Inflammatory macrophage (primary cell): ENCODE measurements at places on chromosomes 12 and 14.

DNA sequence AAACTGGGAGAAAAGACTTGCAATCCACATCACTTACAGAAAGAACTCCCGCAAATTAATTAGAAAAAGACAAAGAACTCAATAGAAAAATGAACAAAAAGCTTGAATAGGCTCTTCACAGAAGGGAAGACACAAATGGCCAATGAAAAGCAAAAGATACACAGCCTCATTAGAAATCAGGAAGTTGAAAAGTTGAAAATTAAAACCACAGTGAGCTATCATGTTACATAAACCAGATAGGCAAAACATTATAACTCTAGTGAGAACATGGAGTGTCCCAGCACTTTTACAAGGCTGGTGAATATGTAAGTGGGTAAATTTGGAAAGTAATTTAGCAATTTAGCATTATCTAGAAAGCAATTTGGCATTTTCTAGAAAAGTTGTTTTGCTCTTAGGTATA lies 158.4 kb upstream of the RASSF8 start:
- DNase-seq: peak; percentile 29

DNA sequence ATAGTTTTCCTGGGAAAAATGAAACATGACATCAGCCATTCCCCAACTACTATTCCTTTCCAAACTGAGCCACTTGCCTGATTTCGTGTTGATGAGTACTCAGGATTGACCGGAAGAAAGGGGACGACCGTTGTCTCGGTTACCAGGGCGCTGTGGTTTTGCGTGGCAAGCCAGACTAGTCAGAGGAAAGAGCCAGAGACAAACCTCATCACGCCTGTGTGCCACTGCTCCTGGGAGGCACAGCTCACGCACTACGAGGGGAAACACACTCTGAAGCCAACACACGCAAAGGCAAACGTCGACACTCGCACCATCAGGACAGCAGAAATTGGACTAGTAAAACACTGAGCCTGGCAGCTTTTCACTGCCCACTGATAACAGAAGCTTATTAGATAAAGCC lies 35.0 kb downstream of the GIT2 start:
- DNase-seq: no peak

DNA sequence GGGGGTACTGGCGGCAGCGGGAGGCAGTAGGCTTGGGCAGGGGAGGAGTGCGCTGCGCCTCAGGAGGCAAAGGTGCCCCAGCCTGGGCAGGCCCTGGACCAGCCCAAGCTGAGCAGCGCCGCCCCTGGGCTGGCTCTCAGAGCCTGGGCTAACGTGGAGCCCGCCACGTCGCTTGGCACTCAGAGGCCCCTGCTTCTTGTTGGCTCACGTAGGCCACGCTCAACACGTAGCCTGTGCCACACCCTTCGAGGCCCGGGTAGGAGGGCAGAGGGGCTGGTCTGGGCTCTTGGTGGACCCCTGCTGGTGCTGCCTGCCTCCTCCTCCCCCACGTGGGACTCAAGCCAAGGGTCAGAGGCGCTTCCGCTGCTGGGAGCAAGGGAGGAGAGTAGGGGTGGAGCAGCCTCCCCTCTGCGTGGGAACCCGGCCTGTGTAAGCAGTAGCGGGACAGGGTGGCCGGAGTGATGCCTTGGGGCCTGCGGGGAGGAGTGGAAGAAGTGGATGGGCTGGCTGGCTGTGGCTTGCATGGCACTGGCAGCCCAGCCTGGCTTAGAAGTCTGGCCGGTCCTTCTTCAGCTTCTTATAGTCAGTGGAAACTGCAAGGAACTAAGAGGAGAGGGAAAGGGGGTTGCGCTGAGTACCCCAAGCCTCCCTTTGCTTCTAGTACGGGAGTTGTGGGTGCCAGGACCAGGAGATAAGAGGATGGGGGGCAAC lies 5.7 kb downstream of the SHMT2 start:
- no peak for DNase-seq

- DNase-seq: peak; percentile 1
Observed at GRCh38 chr12:98374007-98374406, 141.4 kb upstream of the TMPO start.

DNA sequence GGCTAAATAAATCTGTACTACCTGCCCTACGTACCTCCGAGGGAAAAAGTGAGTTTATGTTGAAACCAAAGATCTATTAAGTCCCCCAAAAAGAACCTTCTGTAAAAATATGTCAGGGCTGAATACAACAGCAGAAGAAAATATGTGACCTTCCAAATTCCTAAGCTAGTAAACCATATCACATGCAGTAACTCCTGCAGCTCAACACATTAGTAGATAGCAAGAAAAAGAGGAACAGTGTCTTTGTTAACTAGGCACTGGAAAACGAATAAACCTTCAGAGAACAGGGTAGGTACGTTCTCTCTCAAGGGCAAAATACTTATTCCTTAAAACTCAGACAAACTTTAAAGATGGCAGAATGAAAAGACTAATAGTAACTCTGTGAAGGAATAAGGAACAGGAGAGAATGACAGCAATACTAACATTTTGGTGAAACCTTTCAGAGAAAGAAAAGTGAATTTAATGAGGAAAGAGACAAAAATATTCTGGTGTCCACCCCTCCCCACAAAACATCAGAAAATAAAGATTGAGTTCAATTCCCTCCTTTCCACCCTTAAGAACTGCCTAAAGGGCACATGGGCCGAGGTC lies 18.0 kb downstream of the CBX5 start:
- no peak for DNase-seq

DNA sequence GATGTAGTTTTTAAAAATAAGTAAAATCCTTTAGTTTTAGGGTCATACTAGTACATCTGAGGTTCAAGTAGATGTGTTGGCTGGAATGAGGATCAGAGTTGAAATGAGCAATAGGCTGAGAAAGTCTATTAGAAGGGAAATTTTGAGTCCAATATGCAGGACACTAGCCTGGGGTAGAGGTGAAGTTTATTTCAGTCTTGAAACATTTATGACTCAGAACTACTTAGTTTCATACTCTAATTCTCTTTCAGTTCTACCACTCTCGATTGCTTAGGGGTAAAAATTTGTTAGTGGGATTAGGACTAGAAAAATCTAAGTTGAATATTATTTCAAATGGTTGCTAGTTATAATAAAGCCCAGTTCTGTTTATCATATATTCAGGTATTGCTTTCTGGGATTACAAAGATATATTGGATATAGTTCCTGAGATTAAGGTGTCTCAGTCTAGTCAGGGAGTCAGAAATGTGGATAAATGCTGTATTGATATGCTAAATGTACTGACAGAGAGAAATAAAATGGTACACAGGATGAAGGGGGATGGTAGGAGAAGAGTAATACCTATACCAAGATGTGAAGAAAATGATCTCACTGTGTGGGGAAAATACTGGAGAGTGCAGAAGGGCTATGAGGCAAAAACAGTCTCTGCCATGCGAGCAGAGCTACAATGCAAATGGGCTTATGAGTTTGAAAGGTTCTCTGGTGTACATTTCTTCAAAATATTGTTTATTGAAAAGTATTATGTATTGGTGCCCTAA lies 395.8 kb upstream of the FBXO33 start:
- no peak for DNase-seq

GRCh38 chr14:23285530-23286019 lies 357 bp downstream of the HOMEZ start:
- no peak for DNase-seq

- DNase-seq: no peak
Observed at GRCh38 chr12:4168036-4168435, 105.5 kb upstream of the CCND2 start.

DNA sequence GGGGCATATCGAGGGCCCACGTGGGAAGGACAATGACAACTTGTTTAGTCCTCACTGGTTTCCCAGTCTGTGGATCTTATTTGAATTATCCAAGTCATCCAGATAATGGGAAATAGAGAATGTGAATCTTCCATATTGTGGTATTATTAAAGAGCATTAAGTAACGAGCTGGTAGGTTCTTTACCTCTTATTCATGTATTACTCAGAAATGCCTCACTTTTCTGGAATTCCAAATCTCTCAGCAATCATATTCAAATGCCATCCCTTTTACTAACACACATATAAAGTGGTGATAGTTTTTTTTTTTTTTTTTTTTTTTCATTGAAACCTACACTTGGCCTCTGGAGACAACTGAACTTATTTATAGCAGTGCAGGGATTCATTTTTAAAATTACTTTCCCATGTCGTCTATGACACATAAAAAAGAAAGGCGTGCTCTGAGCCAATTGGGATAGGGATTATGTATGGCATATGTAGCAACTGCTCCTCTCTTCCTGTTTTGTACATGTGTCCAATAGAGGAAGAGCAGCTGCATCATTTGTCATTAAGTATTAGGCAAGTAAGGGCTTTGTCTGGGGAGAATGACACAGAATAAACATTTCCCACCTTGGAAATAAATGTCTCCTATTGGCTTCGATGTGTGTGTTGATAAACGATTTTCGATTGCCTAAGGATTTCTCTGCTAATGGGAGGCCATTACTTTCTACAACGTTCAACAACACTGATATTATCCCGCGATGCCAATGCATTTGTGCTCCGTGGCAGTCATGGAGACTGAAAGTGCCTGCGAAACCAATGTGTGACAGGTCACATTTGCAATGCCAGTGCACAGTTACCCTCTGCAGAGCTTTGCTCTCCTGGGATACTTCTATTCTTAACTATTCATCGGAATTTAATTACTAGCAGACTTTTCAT lies 78.6 kb upstream of the IFNG-AS1 start:
- no peak for DNase-seq

DNA sequence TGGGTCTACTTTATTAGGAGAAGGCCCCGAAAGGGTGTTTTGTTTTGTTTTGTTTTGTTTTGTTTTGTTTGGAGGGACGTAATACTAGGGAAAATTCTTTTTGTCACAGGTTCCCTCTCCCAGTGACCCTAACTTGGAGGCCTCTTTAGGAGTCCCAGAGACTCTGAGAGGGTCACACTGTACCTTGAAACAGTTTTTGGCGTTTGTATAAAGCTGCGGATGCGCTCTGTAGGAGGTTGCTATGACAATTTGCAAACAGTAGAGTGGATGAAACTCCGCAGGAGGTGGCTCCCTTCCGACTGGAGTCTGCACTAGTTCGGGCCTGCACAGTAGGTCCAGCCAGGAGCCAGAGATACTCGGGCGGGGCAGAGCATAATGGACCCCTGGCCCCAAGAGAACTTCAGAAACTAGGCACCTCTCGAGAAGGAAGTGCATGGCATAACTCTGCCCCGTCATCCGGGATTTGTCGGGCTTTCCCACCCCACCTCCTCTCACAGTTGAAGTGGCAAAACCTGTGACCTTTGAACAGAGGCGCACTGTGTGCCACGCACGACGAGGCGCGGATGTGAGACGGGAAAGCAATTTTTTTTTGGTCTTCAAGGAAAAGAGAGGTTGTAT lies 1.3 kb upstream of the DYRK2 start:
- DNase-seq: peak; percentile 23

- DNase-seq: no peak
Observed at GRCh38 chr14:23932639-23933038, 20.9 kb upstream of the DHRS4 start.

- DNase-seq: peak; percentile 42
Observed at GRCh38 chr12:89038831-89039512, 313.3 kb downstream of the DUSP6 start.

GRCh38 chr14:104343294-104343625 lies 204.9 kb downstream of the KIF26A start:
- no peak for DNase-seq

DNA sequence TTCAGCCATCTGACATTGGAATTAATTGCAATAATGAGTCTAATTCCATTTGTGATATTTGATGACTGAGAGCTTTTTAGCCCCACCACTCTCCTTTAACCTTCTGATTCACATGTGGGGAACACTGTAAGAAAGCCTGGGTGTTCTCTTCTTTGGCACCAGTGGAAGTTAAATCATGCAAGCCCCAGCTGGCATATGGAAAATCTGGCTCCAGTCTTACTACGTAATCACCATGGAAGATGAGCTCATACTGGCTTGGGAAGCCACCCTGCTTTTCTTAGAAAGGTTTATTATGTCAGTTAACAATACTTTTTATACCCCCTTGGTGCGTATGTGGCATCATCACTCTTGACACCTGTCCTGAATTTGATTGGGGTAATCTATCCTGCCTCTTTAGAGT lies 479.3 kb downstream of the SLC16A7 start:
- no peak for DNase-seq

DNA sequence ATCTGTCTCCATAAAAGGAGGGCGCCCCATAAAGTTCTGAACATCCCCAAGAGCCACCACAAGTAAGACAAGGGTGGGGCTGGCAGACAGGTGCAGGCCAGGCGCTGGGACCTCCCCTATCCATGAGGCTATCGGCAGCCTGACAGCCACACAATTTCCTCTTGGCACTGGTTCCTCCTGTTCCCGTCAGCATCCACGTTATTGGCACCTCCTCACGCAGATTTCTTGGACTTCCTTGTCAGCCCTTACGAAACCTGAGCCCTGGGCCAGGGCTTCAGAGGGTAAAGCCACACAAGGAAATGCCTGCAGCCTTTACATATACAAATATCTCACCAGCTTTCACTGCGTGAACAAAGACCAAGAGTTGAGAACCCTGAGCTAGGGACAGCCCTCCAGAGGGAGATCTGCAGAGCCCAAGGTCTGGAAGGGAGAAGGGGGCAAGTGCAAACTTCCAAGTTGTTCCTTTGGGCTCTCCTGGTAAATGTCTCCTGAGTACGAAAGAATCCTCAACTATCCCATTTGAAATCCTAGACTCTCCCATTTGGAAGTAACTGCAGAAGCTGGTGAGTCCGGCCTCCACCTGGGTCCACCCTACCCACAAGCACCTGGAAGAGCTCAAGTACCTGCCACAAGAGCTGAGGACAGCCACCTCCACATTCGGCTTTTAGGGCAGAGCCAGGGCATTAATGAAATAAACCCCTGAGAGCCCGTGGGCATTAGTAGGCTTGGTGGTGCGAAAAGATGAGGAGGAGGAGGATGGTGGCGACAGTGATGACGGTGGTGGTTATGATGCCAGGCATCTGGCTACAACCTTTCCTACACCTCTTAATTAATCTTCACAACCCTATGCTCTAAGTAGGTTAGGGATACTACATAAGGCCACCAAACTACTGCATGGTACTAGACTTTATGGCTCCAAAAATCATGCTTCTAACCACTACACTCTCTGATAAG lies 5.5 kb upstream of the TC2N start:
- peak; percentile 61 for DNase-seq

- DNase-seq: no peak
Observed at GRCh38 chr12:17038923-17039322, 433.0 kb upstream of the LMO3 start.

DNA sequence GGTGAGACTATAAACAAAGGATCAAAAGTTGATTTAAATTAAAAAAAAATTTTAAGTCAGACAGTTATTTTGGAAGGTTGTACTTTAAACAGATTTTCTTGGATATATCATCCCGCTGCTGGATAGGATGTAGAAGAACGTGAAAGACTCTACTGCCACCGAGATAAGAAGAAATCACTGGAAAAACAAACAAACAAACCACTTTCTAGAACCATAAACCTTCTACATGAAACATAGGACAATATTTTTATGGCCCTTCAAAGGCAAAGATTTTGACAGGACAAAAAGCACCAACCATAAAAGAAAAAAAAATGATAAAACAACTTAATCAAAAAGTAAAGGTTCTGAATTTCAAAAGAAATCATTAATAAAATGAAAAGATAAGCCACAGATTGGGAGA lies 268.2 kb upstream of the DAAM1 start:
- no peak for DNase-seq

- DNase-seq: no peak
Observed at GRCh38 chr14:22843123-22843925, 6.9 kb downstream of the MMP14 start.

- no peak for DNase-seq
Observed at GRCh38 chr12:57821474-57822214, 3.1 kb upstream of the AVIL start.

GRCh38 chr12:50192908-50193307 lies 25.7 kb upstream of the CERS5 start:
- DNase-seq: no peak

GRCh38 chr12:117789195-117789912 lies 179.4 kb downstream of the KSR2 start:
- no peak for DNase-seq
